ENCODE measurements at places on chromosomes 2 and 18.

DNA sequence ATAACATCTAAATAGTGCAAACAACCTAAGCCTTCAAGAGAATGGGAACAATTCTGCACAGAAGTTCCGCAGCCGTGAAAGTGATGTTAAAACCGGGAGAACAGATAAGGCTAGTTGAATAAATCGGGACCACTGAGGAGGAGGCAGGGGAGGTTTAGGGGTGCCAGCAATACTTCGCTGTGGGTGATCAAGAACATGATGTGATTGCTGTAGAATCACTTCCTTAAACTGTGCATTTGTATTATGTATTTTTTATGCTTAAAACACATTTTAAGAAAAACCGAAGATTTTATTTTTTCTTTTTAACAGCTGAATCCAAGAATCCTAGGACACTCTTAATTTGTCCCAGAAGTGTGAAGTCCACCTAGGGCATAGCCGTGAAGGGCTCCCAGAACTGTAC is 33.6 kb downstream of the TTC32 start:
- no peak for DNase-seq

- DNase-seq, result no peak
These were observed 225.8 kb downstream of the PIEZO2 start for GRCh38 chr18:10923551-10924070.

- no peak for DNase-seq
These were observed 10.5 kb upstream of the SMIM21 start for GRCh38 chr18:75437979-75438378.

DNA sequence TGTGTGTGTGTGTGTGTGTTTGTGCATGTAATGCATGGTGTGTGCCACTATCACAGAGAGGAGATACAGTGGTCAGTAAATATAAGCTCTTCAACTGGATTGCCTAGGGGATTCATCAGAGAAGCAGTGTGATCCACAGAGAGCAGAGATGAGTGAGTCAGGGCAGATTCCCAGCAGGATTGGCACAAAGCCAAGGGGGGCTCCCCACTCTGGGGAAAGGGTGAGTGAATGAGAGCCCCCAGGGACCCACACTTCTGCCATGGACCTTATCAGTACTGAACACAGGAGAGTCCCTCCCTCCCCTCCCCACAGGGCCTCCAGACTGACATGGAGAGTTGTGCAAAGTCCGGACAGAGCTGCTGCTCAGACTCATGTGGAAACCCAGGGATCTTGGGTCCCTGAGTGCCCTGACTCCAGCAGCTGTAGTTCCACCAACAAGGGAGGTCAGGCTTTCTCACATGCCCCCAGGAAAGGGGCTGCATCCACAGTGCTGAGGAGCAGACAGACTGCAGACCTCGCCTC is 748.8 kb downstream of the NR4A2 start:
- DNase-seq, result no peak

- DNase-seq, result no peak
These were observed 46.2 kb upstream of the SMAD7 start for GRCh38 chr18:48996901-48997463.

DNA sequence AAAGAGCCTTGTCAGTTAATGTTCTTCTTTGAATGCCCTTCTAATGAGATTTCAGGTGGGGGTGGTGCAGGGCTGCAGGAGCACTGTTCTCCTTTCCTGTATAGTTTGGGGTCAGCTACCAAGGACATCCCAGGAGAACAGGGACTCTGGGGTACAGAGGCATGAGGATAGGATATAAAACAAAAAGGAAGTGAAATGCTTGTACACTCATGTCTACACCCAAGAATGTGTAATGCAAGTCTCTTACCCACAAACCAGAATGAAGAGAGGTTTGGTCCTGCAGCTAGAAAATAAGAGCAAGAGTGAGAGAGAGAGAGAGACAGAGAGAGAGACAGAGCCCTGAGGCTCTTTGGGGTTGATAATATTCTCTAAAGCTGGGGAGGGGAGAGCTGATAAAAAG is 151.8 kb upstream of the KCTD1 start:
- DNase-seq, result no peak

DNA sequence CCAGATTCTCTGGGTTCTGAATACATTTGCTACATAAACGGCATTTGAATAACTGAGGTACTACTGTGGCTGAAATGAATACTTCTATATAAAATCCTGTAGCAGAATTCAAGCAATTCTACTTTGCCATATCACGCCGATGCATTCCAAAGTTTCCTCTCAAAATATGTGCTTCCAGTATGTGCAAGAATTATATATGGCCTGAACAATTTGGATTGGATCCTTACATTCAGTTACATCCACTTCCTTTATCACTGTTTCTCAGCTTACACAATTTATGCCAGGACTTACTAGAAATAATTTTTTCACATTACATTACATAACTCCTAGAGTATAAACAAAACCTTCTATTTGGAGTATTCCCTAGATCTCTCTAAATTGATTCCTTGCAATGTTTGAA is 46.3 kb upstream of the STAT4 start:
- DNase-seq, result no peak

GRCh38 chr2:100887039-100887578 is 67.2 kb downstream of the NPAS2 start:
- DNase-seq, result no peak

DNA sequence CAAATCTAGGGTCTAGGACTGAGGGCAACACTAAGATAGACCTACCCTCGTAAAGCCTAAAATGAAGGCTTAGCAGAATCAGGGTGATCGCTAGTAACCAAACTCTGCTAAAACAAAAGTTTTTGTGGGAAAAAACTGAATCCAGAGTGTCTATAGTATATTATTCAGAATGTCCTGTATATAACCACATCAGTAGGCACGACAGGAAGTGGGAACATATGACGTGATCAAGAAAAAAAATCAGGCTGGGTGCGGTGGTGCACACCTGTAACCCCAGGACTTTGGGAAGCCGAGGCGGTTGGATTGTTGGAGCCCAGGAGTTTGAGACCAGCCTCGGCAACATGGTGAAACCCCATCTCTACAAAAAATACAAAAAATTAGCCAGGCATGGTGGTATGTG is 106.1 kb downstream of the UGGT1 start:
- no peak for DNase-seq
